Lung (tissue), 17 donors: ENCODE measurements at places on chromosomes 7 and 10. TPM values are rescaled to one million over a fixed set of nuclear protein-coding genes. Genes with fewer than 3 reads are reported as not detected.

Gene LIPF
- total RNA-seq, result not detected

Gene KCNH2
- total RNA-seq, result 1.7 TPM

Gene ADCYAP1R1
- 0.25 TPM for total RNA-seq

Gene PNLIPRP2
- total RNA-seq, result not detected

- DNase-seq, result no peak
These were observed 69.1 kb upstream of the PDSS1 start for GRCh38 chr10:26628395-26628794.

DNA sequence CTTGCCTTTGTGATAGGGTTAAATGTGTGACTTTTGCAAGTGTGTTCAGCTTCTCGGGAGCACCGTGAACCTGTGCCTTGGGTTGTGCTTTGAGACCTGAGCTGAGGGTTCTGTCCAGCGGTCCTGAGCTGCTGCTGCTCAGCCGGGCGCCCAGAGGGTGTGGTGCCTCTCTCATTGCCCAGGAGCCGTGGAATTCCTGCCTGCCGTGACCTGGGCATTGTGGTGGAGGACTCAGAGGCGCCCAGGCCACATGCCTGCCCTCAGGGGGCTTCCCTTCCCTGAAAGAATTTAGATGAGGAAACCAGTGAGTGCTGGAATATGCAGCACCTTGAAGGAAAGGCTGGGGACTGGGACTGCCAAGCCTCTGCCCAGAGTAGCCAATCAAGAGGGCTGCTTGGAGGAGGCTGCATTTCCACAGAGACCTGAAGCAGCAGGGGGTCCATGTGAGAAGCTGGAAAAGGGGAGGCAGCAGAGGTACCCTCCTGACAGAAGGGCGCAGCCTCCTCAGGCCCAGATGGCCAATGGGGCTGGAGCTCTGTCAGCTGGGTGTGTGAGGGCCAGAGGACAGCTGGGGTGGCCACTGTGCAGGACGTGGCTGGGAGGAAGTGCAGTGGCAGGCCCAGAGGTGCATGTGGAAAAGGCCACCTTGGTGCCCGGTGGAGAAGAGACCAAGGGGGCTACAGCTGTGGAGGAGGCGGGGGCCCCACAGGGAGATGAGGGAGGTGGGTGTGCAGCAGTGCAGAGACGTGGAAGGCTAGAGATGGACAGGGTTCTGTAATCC lies 107.3 kb downstream of the NKX6-2 start:
- peak; percentile 6 for DNase-seq

GRCh38 chr7:45060295-45060694 lies 28.5 kb downstream of the NACAD start:
- no peak for DNase-seq

- no peak for DNase-seq
These were observed 10.8 kb downstream of the ICA1 start for GRCh38 chr7:8251195-8251594.

DNA sequence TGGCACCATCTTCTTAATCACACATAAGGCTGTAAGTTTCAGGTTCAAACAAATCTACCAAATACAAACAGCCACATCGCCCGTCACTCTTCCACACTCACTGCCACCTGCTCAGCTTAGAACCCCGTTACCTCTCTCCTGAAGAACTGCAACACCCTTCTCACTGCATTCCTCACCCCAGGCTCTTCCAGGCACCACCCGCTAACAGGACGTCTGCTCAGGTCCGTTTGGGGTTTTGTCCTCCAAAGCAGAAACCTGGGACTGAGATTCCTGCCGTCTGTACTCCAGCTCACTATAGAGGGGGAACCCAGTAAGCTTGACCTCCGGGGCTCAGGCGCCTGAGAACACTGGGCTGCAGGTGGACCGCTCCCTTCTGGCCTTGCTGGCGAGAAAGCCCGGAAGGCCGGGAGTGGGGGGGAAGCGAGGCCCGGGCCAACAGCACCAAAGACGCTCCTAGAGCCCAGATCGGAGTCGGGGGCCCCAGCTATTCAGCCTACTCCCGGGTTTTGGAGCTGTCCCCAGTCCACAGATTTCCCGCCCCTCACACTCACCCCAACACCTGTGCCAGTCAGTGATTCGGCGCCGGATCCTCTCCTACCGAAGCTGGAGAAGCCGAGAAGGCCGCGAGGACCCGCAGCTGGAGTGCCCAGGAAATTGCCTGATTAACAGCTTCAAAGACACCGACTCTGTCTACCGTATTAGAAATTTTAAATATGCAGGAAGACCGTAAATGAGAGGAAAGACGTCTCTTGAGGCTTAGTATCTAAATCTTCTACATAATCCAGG lies at the start of gene AP3M1:
Gene AP3M1, minus strand, starts transcription at position 625 of the 786 bp plus-strand sequence. CDS start 12,449 bp downstream, outside the sequence.
- no peak for DNase-seq

DNA sequence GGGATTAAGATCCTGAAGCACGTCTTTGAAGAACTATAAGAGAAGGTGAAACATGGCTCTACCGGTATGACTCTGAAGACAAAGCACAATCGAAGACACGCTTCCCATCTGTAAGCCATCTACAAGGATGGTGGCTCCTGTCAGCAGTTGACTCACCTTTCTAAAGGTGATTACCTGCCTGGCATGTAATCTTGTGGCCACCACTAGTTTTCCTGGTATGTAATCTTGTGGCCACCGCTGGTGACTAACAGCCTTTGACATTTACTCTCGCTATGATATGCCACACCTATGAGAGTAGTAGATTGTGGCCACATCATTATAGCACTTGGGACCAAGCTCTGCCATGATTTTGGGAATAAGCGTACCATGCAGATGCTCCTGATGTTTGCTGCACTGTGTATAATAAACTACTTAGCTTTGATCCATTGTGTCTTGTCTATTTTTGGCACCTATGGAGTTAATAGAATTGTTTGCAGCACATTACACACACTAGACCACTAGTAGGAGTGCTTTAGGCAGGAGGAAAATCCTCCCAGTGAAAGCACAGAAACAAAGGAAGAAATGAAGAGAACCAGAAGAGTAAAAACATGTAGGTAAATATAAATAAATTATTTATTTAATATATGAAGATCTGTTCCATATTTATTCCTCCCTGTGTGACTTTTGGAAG lies 59.8 kb downstream of the VAX1 start:
- DNase-seq, result no peak

GRCh38 chr10:6539833-6540232 lies 40.2 kb downstream of the PRKCQ start:
- DNase-seq, result no peak

DNA sequence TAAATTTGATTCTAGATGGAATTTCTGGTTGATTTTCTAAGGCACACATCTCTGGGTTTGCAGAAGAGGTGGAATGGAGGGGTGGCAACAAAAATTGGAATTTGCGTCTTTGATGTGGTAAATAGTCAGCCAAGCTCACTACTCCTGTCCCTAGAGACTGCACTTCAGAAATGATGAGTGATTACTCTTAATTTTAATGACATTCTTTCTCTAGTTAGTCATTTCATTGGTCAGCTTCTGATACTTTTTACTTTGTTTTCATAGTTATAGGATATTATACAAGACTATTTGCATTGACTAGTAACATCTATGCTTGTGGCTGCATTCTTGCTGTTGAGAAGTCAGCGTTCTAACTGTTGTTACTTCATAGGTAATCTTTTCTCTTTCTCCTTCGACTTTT lies 658.3 kb downstream of the SUGCT start:
- DNase-seq, result no peak
